ENCODE measurements at places on chromosomes 5 and 9.

- DNase-seq, result no peak
Measured at GRCh38 chr5:143980506-143980905, 168.5 kb downstream of the HMHB1 start.

GRCh38 chr9:89844535-89844934 lies 239.7 kb downstream of the GADD45G start:
- DNase-seq, result no peak

DNA sequence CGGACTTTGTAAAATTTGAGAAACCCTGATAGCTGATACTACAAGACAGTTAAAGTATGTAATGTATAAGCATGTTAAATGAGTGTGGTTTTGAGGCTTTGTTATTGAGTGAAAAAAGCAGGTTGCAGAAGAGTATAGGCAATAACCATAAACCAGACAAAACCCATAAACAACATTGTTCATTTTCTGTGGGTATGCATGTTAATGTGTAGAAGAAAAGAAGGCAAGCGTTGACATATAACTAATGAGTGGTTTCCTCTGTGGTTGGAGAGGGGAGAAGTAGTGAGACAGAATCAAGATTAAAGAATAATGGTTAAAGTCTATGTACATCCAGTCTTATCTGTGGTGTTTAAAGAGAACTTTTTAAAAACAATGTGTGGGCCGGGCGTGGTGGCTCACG lies 26.2 kb downstream of the RAD23B start:
- DNase-seq, result peak; percentile 61

GRCh38 chr9:91256235-91256634 lies 105.5 kb downstream of the AUH start:
- peak; percentile 23 for DNase-seq

DNA sequence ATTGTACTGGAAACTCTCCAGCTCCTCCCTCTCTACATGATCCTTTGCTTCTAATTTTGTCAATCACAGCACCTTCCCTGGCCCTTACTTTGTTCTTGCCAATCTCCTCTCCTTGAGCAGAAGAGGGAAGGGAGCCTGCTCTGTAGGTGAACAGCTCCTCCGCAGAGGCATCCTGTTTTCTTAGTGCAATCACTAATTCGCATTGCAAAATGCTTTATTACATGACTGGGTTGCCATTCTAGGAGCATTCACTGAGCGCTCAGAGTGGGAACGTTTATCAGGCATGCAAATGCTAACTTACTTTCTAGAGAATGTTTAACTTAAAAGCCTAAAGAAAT lies 416 bp upstream of the SNX18 start:
- no peak for DNase-seq

DNA sequence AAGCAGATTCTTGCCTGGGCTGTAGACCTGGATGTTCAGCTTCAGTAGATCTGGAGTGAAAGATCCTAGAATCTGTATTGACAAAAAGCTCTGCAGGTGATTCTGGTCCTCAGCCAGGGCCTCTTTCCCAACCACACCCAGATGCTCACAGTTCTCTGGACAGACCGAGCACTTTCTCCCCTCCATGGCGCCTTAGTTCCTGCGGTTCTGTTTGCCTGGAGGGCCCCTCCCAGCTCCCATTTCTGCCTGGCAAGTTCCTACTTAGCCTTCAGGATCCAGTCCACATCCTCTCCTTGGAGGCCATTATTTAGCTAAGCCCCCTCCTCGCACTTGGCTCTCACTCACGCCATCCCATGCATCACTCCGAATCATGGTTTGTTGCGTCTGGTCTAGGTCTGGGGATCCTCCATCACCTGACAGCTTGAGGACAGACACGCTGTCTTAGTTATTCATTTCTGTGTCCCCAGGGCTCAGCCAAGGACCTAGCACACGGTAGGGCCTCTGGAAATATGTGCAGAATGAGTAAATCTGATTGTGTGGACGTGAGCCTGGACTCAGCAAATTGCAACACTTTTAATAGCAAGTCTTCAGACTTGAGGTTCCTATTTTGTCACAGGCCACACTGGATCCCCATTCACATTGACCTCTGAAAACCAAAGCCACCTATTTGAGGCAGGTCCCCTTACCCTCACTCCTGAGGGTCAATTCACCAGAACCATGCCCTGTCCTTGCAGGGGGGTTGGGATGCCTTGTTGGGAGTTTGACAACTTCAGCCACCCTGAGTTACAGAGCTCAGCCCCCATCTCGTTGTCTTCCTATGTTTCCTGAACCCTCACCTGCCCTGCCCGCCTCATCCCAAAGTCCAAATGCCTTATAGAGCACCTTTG lies 50.7 kb downstream of the COL15A1 start:
- no peak for DNase-seq

DNA sequence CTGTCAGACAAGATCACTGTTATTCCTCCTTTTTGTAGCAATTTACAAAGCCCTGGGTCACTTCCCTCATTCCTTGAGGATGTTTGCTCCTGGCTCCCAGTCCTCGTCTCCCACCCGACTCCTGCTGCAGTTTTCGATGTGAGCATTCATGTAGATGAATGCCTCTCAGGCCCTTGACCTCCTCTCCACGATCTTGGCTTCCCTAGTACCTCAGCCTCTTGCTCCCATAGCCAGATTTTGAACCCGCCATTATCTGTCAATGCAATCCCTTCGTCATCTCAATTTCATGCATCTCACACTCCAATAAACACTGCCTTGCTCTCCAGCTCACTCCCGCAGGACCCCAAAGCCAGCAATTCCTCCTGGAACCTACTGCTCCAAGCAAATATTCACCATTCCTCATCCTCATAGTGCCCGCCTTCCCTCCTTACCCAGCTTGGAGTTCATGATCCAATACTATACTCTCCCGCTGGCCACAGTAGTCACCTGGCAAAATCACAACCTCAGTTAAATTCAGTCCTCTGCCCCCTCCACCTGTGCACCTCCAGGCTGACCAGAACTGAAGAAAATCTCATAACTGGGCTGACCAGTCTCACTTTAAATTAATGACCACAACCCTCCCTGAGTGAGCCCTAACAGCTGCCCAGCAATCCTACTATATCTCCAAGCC lies 35.1 kb upstream of the JADE2 start:
- no peak for DNase-seq

GRCh38 chr5:157994906-157995519 lies 136.1 kb upstream of the CLINT1 start:
- peak; percentile 36 for DNase-seq

- peak; percentile 54 for DNase-seq
Measured at GRCh38 chr9:85871008-85871407, 69.9 kb upstream of the NAA35 start.

DNA sequence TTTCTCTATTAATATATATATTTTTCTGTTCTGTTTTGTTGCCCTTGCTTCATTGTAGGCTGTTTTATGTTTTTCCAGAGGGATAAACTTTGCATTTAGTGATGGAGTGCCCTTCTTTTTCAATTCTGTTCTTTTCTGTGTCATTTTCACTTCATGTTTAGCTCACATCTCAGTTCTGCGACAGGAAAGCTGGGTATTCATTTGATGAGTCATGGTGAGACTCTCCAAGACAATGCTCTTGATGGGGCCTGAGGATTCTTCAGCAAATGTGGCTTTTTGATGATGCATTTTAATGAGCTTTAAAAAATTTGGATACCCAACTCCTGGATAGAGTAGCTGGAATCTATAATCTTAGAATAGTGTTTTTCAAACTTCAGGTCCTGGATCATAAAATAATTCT lies 56.5 kb upstream of the SPATA31D4 start:
- no peak for DNase-seq

GRCh38 chr5:122877518-122877917 lies 32.1 kb downstream of the SNX24 start:
- no peak for DNase-seq

GRCh38 chr9:131743501-131743900 lies 3.6 kb upstream of the RAPGEF1 start:
- no peak for DNase-seq

DNA sequence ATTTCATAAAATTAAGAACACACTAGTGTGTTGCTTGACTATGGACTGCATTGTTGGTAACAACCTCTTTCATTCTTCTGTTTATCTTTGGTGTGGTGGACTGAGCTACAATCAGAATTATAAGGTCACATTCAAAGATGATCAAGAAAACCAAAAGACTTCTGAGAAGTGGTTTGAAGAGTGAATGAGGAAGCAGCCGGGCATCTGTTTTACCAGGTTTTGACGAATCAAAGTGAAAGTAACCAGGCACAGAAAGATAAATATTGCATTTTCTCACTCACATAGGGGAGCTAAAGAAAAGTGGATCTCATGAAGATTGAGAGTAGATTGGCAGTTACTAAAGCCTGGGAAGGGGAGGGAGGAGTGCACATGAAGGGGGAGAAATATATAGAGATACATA lies 589.1 kb downstream of the ZNF608 start:
- no peak for DNase-seq

- no peak for DNase-seq
Measured at GRCh38 chr5:81785322-81785721, 34.4 kb upstream of the SSBP2 start.

DNA sequence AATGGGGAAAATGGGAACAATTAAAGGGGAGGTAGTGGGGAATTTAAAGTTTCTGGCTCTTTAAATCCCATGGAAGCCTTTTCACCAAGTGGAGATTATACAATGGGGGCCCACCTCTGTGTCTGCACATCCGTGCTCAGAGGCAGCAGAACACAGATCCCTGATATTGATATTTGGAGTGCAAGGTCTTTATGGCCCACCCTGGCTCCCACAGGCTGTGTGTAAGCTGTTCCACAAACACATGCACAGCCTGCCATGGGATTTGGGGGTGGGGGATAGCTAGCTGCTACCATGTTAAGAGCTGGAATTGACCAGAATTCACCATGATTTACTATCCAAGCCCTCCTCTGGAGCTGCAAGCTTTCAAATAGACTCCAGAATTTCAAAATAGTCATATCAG lies 55.9 kb downstream of the RASGEF1C start:
- DNase-seq, result no peak

- DNase-seq, result no peak
Measured at GRCh38 chr5:12323637-12324229, 419.5 kb upstream of the CTNND2 start.

GRCh38 chr9:122186777-122187470 lies 27.2 kb downstream of the MORN5 start:
- DNase-seq, result no peak

Data from immature natural killer cell (primary cell).